T-helper 17 cell (primary cell): ENCODE measurements at places on chromosomes 2 and 18. TPM values are rescaled to one million over a fixed set of nuclear protein-coding genes. Genes with fewer than 3 reads are reported as not detected.

Gene MAPRE2
- total RNA-seq: 91.4 TPM

Gene SCG2
- not detected for total RNA-seq

Gene SERPINB12
- total RNA-seq: not detected

Gene RESP18
- total RNA-seq: not detected

Gene POLR1A
- 19.2 TPM for total RNA-seq

GRCh38 chr2:148674063-148675020, 29.8 kb downstream of the EPC2 start:
- peaks cover 46% of the 10 kb centered on the region for H3K4me1 ChIP-seq

- no peaks in the 10 kb centered on the region for H3K36me3 ChIP-seq
- H3K4me3 ChIP-seq: no peak overlapping the region
- DNase-seq: no peak
Observed at GRCh38 chr2:29749843-29750242, 171.5 kb downstream of the ALK start.

- DNase-seq: no peak
- no peak overlapping the region for H3K27ac ChIP-seq
- no peak overlapping the region for H3K4me3 ChIP-seq
- H3K4me1 ChIP-seq: peaks cover 7% of the 10 kb centered on the region
- H3K36me3 ChIP-seq: peaks cover 3% of the 10 kb centered on the region
Observed at GRCh38 chr2:74149247-74149525, 1.5 kb upstream of the BOLA3 start.

DNA sequence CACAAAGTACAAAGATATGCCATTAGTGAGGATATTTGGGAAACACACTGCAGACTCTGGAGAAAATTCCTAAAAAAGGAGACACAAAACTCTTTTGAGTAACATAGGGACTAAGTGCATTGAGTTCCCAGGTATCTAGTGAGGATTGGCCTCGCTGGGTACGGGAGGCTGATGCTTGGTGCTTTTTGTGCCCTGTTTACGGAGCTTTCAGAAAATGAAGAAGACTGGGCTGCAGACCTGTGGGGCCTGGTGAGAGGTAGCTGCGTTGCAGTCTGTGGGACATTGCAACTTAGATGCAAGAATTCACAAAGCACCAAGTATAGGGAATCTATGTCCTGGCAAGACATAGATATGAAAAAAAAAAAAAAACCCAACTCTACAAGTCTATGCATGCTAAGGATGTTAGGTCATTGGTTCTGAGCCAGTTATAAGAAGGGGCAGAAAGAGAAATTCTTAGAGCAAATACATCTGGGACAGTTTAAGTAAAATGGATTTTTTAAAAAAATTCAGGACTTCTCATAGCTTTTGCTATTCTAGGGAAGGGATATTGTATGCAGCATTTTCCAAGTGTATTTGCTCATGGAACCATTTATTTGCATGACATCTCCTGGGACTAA, 156.0 kb downstream of the SLC4A3 start:
- H3K4me3 ChIP-seq: no peak overlapping the region
- H3K36me3 ChIP-seq: no peaks in the 10 kb centered on the region
- DNase-seq: no peak
- H3K27me3 ChIP-seq: peaks cover 23% of the 10 kb centered on the region

GRCh38 chr2:132374961-132375360, 41.6 kb upstream of the GPR39 start:
- no peaks in the 10 kb centered on the region for H3K36me3 ChIP-seq
- H3K27me3 ChIP-seq: no peaks in the 10 kb centered on the region
- H3K4me1 ChIP-seq: no peaks in the 10 kb centered on the region

- DNase-seq: no peak
- H3K4me1 ChIP-seq: no peaks in the 10 kb centered on the region
- H3K36me3 ChIP-seq: no peaks in the 10 kb centered on the region
- H3K27ac ChIP-seq: no peak overlapping the region
- no peak overlapping the region for H3K4me3 ChIP-seq
Observed at GRCh38 chr18:3346487-3346886, 84.6 kb downstream of the MYL12B start.

- H3K36me3 ChIP-seq: peaks cover 3% of the 10 kb centered on the region
- H3K27ac ChIP-seq: no peak overlapping the region
- no peak for DNase-seq
- peaks cover 9% of the 10 kb centered on the region for H3K4me1 ChIP-seq
- H3K27me3 ChIP-seq: peaks cover 6% of the 10 kb centered on the region
- H3K4me3 ChIP-seq: no peak overlapping the region
Observed at GRCh38 chr2:54895730-54896129, 154.5 kb downstream of the RTN4 start.
